ENCODE measurements at places on chromosomes 12 and 14.

DNA sequence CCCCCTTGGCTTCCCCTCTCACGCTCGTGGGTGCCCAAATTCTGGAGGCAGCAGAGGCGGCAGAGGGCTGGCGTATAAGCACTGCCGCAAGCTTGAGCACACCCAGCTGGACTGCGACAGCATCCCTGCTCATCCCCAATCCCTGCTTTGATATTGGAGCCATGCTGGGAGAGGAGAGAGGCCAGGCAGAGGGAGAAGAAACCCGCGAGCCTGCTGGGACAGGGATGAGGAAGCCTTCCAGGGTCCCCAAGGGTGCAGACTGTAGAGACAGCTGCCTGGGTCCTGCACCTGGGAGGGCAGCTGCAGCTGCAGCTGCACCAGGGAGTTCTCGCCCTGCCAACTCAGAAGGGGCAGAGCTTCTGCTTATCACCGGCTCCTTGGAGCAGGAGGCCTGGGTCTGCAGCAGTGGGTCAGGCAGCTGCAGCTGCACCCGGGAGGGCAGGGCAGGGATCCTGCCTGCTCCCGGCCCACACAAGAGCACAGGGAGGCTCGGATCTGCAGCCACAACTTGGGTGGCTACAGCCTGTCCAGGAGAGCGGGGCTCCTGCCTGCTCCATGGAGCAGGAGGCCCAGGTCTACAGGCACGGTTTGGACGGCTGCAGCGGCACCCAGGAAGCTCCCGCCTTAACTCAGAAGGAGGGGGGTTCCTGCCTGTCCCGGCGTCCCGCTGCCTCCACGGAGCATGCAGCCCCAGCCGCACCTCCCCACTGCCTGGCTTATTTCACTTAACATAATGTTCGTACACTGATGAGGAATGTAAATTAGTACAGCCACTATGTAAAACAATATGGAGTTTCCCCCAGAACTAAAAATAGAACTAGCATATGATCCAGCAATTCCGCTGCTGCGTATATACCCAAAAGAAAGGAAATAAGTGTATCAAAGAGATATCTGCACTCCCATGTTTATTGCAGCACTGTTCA is 60.4 kb upstream of the SGPP1 start:
- DNase-seq, result no peak

- DNase-seq, result no peak
These were observed 3.2 kb downstream of the SPTLC2 start for GRCh38 chr14:77613201-77613600.

DNA sequence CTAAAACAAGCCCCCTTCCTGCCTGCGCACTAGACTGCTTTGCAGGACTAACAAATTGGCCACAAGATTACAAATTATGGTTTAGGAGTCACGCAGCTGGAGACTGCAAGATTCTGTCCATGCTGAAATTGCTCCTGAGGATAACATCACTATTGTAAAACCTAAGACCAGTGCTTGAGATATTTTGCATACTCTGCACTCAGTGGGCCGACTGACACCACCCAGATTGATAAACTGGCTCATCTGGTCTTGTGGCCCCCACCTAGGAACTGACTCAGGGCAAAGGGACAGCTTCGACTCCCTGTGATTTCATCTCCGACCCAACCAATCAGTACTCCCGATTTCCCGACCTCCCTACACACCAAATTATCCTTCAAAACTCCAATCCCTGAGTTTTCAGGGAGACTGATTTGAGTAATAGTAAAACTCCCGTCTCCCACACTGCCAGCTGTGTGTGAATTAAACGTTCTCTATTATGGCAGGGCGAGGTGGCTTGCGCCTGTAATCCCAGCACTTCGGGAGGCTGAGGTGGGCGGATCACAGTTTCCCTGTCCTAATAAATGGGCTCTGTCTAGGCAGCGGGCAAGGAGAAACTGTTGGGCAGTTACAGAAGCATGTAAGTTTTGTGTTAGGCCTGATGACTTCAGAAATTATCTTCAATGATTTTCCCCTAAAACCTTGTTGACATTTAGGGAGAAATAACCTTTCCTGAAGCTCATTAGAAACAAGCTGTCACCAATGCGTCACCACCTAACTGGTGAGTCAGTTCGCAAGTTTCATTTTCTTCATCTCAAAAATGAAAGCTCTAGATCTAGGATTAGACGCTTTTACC is 5.3 kb upstream of the UBC start:
- no peak for DNase-seq

DNA sequence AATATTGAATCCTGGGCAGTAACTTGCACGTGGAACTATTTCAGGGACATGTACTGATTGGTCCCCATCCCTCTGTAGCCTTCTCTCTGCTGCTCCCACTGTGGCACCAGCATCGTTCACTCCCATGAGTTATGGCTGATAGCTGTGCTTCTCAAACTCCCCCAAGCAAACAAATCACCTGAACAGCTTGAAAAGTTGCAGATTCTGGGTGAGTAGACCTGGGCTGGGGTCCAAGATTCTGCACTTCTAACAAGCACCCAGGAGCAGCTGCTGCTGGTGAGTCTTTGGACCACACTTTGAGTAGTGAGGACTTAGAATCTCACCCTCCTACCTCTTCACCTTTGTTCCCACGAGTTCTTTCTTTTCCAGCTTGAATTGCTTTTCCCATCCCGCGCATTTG is 49.4 kb upstream of the ZFP36L1 start:
- DNase-seq, result no peak

GRCh38 chr12:28409892-28410291 is 219.6 kb downstream of the CCDC91 start:
- no peak for DNase-seq

DNA sequence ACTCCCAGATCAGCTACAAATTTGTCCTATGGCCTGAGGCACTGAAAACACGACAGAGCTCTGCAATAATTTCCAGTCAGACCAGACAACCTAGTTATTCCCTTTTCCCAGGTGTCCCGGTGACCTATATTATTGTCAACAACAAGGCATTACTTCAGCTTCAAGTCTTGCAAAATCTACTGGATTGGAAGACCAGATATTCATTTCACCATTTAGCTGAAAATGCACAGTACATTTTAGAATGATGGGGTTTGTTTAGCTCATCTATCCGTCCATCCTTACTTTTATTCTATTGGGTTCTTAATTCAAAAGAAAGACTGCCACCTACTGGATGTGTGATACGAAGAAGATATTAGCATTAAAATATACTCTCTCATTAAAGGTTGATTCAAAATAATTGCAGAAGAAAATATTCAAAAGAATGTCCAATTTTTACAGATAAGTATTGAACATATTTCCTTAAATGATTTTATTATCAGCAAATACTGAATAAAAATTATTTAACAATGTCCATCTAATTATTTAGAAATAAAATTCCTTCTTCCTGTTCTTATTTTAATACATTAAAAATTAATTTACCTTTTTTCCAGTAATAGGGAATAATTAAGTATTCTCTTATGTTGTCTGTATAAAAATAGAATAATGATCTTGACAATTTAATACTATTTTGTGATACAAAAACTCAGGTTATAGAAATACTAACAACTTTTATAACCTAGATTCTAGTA is 244.9 kb upstream of the LRIG3 start:
- DNase-seq, result no peak

- no peak for DNase-seq
These were observed 24.9 kb downstream of the CRACR2A start for GRCh38 chr12:3727877-3728632.

DNA sequence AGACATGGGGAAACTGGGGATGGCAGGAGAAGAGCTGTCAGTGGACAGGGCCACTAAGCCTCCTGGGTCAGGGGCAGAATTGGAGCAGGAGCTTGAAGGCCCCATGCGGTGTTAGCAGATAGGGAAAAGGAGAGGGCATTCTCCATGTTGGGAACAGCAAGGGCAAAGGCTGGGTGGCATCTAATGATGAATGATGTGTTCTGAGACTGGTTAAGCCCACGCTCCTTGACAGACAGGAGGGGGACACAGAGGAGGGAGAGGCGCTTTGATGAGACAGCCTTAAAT is 63.0 kb downstream of the CLMN start:
- no peak for DNase-seq

- no peak for DNase-seq
These were observed 88.8 kb downstream of the SCFD1 start for GRCh38 chr14:30710876-30711275.

- no peak for DNase-seq
These were observed 78.9 kb upstream of the SLC38A2 start for GRCh38 chr12:46451276-46452021.
